CD4-positive, alpha-beta T cell treated with Interleukin-15 for 4 hours (primary cell): ENCODE measurements at places on chromosomes 7 and 10.
A peak's percentile ranks its signal among the peaks of the same experiment; 100 is the strongest.

DNA sequence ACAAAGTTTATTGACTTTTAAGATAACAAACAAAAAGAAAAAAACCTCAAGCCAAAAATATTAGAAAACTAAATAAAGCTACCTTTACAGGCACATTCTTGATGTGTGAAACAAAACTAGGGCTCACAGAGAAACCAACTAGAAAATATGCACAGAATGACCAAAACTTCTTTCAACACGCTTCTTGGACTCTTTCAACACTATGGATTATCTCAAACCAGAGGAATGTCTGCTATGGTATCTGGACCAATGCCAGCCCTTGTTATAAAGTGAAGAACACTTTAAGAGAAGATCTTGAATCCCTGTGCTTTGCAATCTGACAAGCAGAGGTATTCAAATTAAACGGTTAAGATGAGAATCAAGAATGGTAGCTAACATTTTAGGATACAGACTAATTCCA, 76.6 kb downstream of the DNAJC1 start:
- DNase-seq, result no peak

DNA sequence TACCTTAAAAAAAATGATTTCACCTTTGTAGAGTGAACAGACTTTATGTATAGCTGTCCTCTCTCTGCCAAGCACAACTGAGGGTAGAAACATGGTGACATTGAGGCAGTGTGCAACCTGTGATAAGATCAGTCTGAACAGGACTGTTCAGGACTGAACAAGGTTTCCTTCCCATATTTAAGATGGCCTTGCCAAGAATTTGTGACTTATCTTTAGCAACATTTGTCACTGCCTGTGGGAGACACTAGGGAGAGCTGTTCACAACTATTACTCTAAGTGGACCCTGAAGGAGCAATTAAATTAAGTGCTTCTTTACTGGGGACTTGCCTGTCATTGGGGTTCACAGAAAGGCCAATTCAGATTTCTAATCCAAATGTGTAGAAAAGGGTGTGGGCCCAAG, 6.7 kb downstream of the OR13A1 start:
- no peak for DNase-seq

- DNase-seq, result no peak
Measured at GRCh38 chr10:121792198-121792597, 135.6 kb downstream of the ATE1 start.

- DNase-seq, result no peak
Measured at GRCh38 chr10:28681291-28681763, 4.0 kb downstream of the BAMBI start.

DNA sequence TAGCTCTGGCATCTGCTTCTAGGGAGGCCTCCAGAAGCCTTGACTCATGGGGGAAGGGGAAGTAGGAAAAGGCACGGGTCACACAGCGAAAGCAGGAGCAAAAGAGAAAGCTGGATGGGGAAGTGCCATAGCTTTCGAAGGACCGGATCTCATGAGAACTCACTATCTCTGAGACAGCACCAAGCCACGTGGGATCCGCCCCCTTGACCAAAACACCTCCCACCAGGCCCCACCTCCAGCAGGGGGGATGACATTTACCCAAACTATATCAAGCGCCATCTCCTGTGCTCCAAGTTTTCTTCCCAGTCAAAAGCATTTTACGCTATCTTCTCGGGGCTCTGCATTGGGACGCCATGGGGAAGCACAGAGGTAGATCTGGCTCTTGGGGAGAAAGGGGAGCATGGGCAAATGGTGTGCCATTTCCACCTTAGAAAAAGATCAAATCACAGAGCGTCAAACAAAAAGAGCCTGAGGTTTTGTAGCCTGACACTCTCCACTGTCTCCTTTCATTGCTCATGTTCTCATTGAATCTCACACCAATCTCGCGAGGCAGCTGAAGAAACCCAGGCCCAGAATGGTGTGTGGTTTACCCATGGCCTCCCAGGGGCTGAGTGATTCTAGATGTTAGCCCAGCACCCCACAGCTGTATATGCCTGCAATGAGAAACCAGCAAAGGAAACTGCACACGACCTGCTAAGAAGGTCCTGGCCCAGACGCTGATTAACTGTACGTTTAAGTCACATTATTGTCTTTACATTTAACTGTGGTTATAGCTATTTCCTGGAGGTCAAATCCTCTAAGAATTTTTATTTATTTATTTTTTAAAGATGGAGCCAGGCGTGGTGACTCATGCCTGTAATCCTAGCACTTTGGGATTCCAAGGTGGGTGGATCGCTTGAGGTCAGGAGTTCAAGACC, 8.1 kb upstream of the OLAH start:
- peak; percentile 5 for DNase-seq

GRCh38 chr7:100827330-100828226, at the start of gene EPHB4:
Gene EPHB4 (minus strand): TSS chr7:100827523. CDS start chr7:100827030, 493 bp downstream.
- no peak for DNase-seq

GRCh38 chr7:105765846-105766245, 110.6 kb downstream of the ATXN7L1 start:
- DNase-seq, result no peak

DNA sequence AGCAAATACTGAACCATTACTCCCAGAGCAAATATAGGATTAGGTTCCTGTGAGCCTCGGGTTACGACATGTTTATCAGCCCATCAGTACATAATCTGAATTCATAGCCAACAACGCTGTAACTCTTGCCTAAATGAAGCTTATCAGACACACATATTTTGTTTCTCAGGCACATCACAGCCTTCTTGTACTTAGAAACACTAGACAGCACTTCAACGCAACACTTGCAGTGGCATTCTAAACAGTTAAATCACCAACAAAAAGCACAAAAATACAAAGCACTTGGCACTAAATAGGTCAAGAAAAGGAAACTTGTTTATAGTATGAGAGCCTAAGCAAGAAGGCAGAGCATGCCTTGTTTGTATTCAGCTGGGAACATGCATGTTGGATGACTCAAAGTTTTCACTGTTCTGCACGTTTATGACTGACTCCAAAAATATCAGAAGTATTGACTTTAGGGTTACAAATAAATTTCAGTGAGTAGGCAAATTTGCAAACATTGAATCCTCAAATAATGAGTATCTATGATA, 75.0 kb downstream of the VPS50 start:
- DNase-seq, result no peak

GRCh38 chr7:88457320-88457719, 150.6 kb upstream of the STEAP4 start:
- DNase-seq, result no peak

GRCh38 chr10:112769611-112770370, 180.3 kb upstream of the TCF7L2 start:
- DNase-seq, result no peak

- DNase-seq, result no peak
Measured at GRCh38 chr10:24708081-24708480, 15.6 kb downstream of the ARHGAP21 start.

GRCh38 chr7:137038706-137039105, 170.3 kb downstream of the CHRM2 start:
- DNase-seq, result no peak

DNA sequence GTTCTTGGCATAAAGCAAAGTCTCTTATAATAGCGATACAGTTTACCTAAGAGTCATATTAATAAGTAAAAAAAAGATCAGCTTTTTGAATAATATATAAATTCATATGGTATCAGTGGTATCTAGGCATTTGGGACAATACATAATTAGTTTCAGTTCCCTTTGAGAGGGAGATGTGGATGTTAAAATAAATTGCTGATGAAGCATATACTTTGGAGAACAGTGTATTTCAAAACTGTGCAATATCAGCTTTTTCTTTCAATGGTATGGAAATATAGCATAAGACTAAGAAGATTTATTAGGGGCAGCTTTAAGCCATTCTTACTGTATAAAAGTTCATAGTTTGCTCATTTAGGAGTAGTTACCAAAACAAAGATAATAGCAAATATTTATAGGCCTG, 35.5 kb downstream of the MDFIC start:
- no peak for DNase-seq

DNA sequence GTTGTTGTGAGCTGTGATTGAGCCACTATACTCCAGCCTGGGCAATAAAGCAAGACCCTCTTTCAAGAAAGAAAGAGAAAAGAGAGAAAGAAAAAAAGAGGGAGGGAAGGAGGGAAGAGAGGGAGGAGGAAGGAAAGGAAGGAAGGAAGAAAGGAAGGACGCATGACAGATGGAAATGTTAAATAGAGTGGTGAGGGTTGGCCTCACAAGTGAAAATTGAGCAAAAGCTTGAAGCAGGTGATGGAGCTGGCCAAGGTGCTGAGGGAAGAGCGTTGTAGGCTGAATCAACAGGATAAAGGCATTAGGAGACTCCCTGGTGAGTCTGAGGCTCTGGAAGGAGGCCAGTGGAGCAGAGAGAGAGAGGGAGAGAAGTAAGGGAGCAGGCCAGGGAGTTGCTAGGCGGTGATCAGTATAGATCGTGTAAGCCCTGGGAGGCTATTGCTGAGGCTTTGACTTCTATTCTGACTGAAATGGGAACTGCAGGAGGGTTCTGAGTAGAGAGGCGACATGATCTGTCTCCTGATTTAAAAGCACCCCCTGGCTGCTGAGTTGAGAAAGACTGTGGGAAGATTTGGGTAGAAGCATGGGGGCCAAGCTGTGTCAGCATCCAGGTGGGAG, 26.5 kb upstream of the TMEM248 start:
- DNase-seq, result no peak
